ENCODE measurements at places on chromosomes 7 and 10.

DNA sequence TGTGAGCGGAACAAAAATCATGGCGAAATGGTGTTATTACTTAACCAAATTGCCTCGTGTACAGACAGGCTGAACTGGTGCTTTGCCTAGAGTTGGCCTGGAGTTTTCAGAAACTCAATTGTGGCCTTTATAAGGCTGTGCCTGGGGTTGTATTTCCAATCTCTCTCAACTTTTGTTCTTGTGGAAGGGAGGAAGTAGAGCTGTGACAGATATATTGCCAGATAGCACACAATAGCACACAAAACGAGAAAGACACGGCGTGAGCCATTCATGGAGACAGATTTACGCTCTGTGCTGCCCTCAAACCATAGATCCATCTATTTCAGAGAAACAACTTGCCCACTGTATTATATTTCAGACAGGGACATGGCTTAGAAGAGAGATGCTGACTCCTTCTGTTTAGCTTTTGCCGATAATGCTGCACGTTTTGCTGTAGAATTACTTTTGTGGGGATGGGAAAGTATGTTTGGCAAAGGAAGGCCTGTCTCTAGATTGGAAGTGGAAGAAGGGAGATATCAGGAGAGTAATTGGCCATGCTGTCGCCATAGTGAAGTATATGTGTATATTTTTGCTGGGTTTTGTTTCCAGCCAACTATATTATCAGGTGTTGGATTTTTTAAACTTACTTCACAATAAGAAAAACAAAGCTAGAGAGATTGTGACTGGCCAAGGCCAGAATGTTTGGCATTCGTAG lies 80.4 kb downstream of the AUTS2 start:
- DNase-seq: no peak

DNA sequence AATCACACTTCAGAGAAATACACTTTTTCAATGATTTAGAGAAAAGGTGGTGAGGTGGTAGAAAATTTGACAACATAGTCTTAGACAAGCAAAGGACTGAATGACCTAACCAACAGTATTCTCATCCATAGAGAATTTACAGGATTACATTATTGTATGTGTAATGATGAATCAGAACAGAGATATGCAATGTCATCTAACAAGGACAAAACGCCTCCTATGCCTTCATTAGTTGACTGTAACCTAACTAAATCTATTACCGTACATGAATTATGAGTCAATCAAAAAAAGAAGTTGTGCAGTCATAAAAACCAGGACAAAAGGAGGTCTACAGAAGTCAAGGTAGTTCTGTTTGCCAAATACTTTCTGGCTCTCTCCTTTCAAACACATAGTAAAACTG lies 66.5 kb downstream of the RAB11FIP2 start:
- DNase-seq: no peak

DNA sequence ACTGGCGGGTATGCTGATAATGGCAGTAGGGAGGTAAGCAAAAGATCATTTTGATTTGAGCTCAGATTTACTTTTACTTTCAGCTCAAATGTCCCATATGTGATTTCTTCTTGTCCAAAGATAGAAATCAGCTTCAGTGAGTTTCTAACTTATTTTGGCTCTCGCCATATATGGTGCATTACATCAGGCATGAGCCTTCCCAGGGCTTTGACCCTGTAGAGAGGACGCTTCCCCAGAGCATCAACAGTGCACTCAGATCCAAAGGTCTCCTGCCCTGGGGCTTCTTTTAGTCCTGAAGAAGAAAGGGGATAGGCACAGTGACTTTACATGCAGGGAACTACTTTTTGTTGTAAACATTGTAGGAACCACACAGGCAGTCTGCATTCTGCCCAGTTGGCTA lies 128.6 kb upstream of the PDLIM1 start:
- DNase-seq: no peak

DNA sequence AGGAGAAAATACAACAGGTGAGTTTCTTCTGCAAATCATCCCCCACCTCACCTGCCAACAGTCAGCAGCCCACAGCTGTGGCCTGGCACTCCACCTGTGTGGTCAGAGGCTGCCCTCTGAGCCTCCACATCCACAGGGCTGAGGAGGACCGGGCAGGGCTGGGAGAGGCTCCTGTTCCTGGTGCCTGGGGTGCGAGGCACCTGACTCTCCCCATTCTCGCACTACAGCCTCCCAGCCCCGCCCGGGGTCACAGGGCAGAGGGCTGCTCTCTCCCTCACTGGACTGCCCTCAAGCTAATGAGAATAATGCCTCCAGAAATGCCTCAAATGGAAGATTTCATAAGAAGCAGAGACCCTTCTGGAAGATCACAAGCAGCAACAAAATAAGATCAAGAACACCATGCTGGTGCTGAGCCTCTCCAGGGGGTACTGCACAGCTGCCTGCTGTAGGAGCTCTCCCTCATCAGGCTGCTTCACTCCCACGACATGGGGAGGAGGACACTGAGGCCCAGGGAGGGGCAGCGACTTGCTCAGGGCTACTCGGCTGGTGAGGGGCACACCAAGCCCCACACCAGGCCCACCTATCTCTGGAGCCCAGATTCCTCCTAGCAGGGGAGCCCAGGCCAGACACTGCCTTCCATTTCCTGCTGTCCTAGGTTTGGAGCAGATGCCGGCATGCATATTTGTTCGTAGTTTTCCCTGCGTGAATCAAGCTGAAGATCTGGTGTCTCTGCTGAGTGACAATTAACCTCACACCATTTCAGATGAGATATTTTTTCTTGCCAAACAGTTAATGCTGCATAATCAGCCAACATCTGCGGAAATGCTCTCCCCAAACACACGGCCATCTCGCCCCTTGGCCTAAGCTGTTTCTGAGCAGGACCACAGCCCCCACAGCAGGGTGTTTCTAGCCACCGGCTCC lies 76.5 kb downstream of the FAM53B start:
- DNase-seq: no peak

DNA sequence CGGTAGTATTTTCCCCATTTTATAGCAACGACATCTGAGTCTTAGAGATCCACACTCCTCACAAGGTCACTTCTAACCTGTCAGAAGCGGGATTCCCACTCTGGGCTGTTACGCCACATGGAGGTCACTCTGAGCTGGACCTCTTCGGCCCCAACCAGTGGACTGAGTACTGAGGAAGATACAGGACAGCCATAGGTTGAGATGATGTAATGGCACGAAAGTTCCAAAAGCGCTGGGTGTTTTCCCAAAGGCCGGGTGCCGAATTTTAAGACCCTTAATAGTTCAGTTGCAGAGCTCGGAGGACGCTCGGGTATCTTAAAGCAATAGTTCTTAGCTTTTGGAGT lies 699 bp downstream of the GHITM start:
- DNase-seq: no peak

DNA sequence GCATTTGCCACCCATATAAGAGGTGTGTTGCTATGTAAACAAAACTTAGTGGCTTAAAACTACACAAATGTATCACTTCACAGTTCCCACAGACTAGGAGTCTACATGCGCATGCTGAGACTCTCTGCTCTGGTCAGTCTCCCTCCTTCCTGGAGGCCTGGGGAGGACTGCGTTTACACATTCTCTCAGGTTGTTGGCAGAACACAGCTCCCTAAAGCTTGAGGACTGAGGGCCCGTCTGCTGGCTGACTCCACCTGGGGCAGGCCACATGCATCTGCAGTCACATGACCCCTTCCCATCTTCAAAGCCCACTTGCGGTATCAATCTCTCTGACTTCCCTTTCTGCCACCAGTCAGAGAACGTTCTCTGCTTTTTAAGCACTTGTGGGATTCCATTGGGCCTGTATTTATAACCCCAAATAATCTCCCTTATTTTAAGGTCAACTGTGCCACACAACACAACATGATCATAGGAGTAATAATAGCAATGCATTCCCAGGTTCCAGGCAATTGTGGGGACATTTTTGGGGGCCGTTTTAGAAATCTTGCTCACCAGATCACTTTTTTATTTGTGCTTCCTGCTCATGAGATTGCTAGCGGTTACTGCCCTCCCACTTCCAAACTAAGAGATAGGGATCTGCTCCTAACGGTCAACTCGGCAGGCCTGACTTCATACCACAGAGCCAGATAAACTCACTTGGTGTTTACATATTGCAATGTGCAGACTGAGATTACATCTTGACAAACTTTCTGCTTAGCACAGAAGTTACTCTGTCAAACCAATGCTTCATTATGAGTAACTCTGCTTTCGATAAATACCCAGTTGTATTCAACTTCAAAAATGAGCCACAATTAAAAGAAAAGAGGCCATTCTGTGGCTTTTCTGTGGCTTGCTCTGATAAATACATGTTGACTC lies 96.3 kb downstream of the ALOX5 start:
- no peak for DNase-seq

- DNase-seq: no peak
Measured at GRCh38 chr7:89028319-89028718, 232.8 kb upstream of the TEX47 start.

- no peak for DNase-seq
Measured at GRCh38 chr7:91518058-91518457, 253.8 kb downstream of the FZD1 start.

DNA sequence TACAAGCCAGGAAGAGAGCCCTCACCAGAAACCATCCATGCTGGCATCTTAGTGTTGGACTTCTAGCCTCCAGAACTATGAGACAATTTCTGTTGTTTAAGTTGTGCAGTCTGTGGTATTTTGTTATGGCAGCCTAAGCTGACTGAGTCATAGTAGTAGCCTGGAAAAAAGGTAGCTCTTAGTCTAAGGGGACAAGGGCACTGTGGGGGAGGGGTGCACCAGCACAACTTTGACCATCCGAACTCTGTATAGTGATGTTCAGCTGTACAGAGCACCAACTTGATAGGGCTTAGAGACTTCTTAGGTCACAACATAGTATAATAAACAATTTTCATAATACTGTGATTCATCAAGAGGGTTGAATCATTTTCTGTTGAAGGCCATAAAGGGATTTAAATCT lies 14.3 kb downstream of the EIF4EBP2 start:
- no peak for DNase-seq

DNA sequence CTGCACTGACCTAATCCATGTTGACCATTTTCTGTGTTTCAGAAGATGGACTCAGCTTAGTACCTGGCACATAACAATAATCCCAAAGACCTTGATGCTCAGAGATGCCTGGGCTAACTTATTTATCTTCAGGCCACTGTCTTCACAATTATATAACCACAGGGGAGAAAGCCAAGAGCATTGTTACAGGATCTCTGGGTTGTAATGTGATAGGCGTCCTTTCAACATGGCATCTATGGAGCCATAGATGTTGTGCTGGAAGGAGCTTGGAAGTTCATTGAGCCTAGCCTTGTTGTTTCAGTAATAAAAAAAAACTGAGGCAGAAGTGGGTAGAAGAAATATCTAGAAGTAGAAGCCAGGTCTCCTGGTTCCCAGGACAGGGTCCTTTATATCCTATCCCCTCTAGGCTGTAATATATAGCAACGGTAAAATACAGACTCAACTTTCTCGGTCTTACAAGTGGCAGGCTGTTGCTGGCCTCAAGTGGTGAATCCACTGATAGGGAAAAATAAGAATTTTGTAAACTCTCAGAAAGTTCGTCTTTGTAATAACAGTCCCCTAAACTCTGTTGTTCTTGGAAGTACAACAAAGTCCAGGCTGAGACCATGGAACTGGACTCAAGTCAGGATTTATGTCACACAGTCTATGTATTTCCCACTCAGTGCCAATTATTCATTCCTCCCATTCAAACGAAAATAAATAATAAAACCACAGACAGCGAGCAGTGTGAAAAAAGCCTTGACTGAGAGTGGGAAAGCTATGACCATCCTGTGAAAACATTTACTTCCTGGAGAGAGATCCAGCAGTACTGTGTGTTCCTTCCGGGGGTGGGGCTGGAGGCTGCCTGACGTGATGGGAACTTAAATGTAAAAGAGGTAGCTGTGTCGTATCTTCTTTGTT lies 277.6 kb downstream of the REEP3 start:
- DNase-seq: peak; percentile 91

GRCh38 chr7:117008886-117009531 lies 55.7 kb downstream of the ST7 start:
- no peak for DNase-seq

DNA sequence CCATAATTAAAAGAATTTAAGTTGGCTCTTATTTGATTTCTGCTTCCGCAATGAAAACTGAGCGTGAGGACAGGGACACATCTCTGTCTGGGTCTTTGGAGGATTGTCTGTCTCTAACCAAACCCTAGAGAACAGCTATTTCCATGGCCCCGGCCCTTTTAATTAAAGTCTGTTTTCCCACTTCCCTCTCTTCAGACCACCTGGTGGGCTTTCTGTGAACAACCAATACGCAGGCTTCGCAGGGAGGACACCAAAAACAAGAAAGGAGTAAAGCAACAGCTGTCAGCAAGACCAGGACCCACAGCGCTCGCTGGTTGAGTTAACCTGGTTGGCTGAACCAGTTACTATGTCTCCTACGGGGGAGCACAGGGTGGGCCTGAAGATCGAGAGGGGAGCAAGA lies 217.1 kb upstream of the FRMD4A start:
- DNase-seq: no peak

GRCh38 chr7:102211590-102212550 lies 74.8 kb upstream of the SH2B2 start:
- no peak for DNase-seq

DNA sequence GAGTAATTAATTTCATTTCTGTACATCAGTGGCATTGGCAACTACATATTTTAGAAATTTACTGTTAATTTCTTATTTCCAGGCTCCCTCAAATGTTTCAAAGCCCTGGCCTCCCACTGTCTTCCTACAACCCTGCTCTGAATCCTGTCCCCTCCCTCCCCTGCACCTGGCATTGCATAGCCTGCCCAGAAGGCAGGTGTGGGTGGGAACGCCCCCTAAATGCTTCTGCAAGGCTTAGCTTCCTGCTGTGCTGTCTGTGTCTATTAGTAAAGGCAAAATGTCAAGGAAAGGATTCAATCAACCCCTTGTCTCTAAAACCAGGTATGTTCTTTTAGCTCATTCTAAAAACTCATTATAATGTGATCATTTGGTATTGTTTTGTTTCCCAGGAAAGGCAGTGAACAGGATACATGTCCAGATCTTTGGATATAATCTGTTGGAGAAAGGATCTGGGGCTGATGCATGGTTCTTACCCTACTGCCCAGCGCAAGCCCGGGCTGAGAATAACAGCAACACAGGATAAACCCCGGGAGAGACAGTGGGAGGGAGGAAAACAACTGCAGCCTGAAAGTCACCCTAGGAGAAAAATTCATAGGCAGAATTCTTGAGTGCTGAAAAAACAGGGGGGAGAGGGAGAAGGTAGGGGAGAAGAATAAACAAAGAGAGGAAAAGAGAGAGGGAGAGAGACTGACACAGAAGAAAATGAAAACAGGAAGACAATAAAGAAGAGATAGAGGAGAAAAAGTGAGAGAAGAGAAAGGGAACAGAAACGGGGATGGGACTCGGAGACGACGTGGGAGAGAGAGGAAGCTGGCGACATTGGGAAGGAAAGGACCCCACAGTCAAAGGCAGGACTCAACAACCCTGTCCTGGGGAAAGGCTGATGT lies 589 bp downstream of the ZNF488 start:
- DNase-seq: peak; percentile 11
